Stimulated activated CD4-positive, alpha-beta T cell treated with anti-CD3 and anti-CD28 coated beads, Interleukin-15, amount 100 ng/mL, for 48 hours (primary cell): ENCODE measurements at places on chromosomes 11 and 22.
A peak's percentile ranks its signal among the peaks of the same experiment; 100 is the strongest.

- no peak for DNase-seq
Observed at GRCh38 chr11:10080138-10080537, 213.9 kb downstream of the SBF2 start.

- no peak for DNase-seq
Observed at GRCh38 chr11:114187173-114187572, 109.0 kb upstream of the NNMT start.

GRCh38 chr11:45610627-45611026, 54.8 kb downstream of the CHST1 start:
- DNase-seq = no peak

GRCh38 chr22:41382610-41383009, 868 bp downstream of the TEF start:
- no peak for DNase-seq

GRCh38 chr11:10657308-10658271, 36.0 kb downstream of the IRAG1 start:
- no peak for DNase-seq

DNA sequence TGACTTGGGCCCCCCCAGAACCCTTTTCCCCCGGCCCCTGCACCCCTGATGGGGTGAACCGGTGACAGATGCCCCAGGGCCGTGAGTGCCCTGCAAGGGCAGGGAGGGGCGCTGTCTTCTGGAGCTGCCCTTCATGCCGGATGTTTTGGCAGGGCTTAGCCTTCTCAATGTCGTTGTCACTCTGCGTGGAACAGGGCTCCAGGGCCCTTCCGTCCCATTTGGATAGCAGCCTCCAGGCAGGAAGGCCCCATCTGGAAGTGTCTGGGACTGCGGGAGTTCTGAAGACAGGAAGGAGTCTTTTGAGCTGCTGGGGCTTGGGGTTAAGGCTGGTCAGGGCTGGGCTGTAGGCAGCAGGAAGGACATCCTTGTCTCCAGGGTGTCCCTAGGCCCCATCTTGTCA, 4.6 kb downstream of the FRMD8 start:
- no peak for DNase-seq

- no peak for DNase-seq
Observed at GRCh38 chr22:17121233-17122195, at the start of gene TMEM121B. Gene TMEM121B, minus strand, starts transcription at chr22:17121360. Its CDS starts 233 bp downstream, at chr22:17121127.

GRCh38 chr22:42928969-42929837, 72.1 kb upstream of the ARFGAP3 start:
- DNase-seq = no peak

DNA sequence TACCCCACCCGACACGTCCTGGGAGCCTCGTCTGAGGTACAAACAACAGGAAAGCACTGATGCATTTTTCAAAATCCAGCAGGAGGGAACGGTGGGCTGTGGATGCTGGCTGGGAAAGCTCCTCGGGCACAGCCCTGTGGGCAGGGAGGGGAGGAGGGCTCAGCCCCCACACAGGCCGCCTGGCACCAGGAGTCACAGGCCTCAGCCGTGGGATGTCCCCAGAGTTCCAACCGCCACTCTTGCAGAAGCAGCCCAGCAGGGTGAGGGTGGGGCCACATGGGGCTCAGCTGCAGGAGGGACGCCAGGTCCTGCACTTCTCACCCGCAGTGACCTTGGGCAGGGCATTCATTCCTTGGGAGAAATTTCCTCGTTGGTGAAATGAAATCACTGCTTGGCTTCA, 274.6 kb downstream of the BRD1 start:
- DNase-seq = no peak

DNA sequence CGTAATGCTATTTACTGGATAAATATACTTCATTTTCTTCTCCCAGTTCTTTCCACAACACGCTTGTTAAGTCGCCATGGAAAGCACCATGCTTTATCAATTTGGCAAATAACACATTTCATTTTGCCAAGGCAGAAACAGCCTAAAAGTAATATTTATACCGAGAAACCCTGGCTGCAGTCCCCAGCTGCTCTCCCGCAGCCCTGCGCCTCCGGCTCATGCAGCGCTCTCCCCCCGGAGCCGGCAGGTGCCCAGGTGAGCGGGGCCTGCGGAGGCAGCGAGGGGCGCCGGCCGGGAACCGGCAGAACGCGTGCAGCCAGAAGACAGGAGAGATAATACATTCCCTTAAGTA, 681 bp upstream of the ARHGEF12 start:
- DNase-seq = peak; percentile 18

GRCh38 chr11:37512156-37512780, 914.2 kb upstream of the RAG2 start:
- DNase-seq = no peak

DNA sequence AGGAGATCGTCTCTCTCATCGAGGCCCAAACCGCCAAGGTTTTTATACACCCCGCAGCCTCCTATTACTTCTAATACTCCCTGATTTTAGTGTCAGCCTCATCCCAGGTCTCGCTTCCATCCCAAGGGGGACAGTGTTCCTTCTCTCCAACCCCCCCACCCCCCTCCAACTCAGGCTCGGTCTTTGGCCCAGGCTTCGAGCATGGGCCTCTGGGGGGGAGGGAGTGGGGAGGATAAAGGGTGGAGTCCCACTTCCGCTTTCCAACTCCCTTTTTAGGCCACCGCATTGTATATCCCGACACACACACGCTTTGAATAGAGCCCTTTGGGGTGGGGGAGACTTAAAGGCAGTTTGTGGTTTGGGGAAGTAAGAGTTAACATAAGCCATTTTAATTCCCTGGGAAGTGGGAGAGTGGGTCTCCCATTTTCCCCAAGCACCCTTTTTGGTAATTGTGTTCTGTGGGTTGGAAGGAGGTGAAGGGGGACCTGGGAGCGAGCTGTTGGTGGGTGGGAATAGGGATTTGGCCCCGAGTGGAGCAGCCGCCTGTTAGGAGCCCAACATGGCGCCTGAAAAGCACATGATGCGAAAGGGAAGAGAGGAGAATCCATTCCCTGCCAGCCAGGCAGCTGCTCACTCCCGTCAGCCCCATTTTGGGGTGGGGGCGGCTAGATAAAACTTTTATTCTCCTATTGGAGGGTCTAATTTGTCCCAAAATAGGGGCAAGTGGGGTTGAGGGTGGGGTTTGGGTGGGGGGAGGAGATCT, 844 bp downstream of the PCF11 start:
- peak; percentile 30 for DNase-seq

GRCh38 chr11:68004551-68005335, 846 bp upstream of the UNC93B1 start:
- no peak for DNase-seq

GRCh38 chr22:25955323-25955722, 213.3 kb downstream of the MYO18B start:
- DNase-seq = no peak

DNA sequence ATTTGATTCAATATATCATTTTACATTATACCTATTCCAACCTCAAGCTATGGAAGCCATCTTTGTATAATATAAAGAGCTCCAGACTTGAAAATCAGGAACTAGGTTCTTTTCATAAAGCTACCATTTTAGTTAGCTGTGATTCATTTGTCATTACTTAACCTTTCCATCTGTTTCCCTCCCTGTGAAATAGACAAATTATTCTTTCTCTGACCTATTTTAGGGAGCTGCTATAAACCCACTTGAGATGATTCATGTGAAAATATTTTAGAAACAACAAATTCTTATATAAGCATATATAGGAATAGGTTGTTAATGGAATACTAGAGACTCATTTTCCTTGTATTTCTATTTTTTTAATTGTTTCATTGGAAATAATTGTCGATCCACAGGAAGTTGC, 1012.1 kb downstream of the OPCML start:
- DNase-seq = no peak

GRCh38 chr22:22422629-22423112, 85.9 kb downstream of the ZNF280B start:
- DNase-seq = peak; percentile 64

- no peak for DNase-seq
Observed at GRCh38 chr11:119936426-119936825, 201.5 kb downstream of the TRIM29 start.

DNA sequence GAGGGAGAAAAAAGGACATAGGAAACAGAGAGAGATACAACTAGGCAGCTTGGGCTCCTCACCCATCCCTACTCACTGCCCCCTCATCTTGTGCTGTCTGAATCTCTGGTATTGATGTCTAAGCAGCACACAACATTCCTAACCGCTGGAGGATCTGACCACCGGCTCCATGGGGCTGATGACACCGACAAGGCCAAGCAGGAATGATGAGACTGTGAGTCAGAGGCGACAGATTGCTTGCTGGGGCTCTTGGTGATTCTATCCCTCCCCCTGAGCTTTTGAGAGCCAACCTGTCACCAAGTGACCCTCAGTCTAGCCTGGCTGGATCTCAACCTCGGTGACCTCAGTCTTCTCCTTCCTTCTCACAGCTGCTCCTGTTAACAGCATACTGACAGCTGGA, 13.8 kb downstream of the PAMR1 start:
- no peak for DNase-seq
